Sigmoid colon (tissue), 7 donors: ENCODE measurements at places on chromosomes 2 and 18.

DNA sequence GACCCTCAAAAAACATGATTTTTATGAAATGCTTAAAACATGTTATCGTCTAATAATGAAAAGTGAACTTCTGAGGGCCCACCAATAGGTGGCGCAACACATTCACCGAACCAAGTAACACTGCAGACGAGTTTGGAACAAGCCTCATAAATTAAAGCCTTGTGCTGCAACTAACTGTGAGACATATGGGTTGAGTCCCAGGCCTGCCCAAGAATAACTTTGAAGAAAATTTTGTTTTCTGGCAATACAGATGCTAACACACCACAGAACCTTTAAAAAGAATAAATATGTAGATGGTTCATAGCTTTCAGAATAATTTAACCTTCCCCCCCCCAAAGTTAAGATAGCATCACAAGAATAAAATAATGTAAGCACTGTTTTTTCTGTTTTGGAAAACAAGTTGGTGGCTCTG lies 285.9 kb downstream of the RNF144A start:
- H3K4me1 ChIP-seq, result no peaks in the 10 kb centered on the region
- no peaks in the 10 kb centered on the region for H3K27me3 ChIP-seq
- peak; percentile 76 for DNase-seq
- H3K4me3 ChIP-seq, result no peak overlapping the region
- no peaks in the 10 kb centered on the region for H3K36me3 ChIP-seq
- no peak overlapping the region for H3K27ac ChIP-seq

GRCh38 chr2:162153608-162154224 lies 1.7 kb upstream of the GCG start:
- H3K4me1 ChIP-seq, result no peaks in the 10 kb centered on the region
- no peaks in the 10 kb centered on the region for H3K36me3 ChIP-seq
- no peak overlapping the region for H3K27ac ChIP-seq
- H3K4me3 ChIP-seq, result no peak overlapping the region
- no peaks in the 10 kb centered on the region for H3K27me3 ChIP-seq

DNA sequence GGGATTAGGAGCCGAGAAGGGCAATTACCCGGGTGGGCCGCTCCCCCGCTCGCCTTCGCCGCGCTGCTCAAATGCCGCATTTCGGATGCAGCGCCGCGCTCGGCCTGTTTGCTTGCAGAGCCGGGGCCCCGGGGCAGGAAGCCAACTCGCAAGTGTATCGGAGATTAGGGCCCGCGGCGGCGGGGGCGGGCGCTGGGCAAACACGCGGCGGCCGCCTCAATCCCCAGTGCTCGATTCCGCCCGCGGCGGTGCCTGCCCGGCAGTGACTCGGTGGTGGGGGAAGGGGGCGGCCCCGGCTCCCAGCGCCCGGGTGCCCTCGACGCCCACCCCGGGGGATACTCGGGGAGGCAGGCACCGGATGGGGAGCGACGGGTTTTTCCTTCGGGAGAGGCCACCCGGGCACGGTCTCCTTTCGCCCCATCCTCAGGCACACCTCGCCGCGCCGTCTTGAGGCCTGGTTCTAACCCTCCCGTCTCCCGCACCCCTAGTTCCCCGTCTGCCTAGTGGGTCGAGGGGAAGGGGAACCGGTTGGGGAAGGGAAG lies 26.6 kb upstream of the NOTO start:
- peak overlapping the region; percentile 70 for H3K27ac ChIP-seq
- DNase-seq, result peak; percentile 89
- peak overlapping the region; percentile 17 for H3K4me3 ChIP-seq
- H3K4me1 ChIP-seq, result no peaks in the 10 kb centered on the region
- H3K27me3 ChIP-seq, result peaks cover 71% of the 10 kb centered on the region

- DNase-seq, result no peak
- H3K4me1 ChIP-seq, result peaks cover 9% of the 10 kb centered on the region
- H3K4me3 ChIP-seq, result no peak overlapping the region
- no peaks in the 10 kb centered on the region for H3K27me3 ChIP-seq
- no peaks in the 10 kb centered on the region for H3K36me3 ChIP-seq
These were observed 43.8 kb downstream of the ARL6IP6 start for GRCh38 chr2:152762202-152762601.

DNA sequence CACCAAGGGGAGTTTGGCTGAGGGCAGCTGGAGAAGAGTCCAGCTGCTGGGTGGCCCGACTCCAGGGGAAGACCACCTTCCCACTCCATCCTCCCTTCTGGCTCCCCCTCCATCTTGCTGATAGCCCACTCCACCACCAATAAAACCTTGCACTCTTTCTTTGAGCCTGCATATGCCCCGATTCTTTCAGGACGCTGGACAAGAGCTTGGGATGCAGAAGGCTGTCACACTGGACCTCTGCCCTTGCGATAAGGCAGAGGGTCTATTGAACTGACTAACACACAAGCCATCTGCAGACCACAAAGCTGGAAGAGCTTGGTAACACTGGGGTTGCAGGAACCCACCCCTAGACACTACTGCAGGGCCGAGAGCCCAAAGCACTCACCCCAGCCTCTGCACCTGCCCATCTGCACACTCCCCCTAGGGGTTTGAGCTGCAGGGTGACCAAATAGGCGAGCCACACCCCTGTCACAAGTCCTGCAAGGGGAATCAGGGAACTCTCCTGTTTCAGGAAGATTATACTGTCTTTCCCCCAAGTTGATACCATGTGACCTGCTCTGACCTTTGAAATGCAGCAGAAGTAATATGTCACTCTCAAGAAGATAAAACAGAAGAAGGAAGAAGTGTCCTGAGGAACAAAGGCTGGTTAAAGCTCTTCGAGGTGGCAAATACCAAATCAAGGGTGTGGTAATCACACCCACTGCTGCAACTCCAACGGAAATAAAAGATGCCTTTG lies 70.5 kb downstream of the SMAD4 start:
- no peaks in the 10 kb centered on the region for H3K36me3 ChIP-seq
- no peaks in the 10 kb centered on the region for H3K27me3 ChIP-seq
- peaks cover 24% of the 10 kb centered on the region for H3K4me1 ChIP-seq
- no peak for DNase-seq
- no peak overlapping the region for H3K27ac ChIP-seq

DNA sequence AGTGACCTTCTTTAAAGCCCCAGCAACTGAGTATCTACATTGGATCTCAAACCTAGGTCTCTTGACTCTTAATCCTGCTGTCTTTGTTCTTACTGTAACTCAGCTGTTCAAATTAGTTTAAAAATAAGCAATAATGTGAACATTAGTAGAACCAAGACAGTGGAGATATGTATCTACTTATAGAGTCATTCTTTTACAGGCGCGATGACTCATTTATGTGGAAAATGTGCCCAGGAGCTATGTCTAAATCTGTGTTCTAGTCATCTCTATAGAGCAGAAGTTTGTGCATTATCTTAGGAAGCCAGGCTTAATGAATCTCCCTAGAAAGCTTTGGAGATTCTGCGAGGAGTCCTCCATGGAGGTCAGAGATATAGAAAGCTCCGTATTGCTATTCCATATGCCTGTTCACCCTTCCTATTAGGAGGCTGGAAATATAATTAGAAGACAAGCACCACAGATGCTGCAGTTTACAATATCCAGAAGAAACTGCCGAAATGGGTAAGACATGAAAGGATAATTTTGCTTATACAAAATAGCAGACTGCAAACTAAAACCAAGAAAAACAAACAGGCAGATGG lies 211.6 kb downstream of the TRIB2 start:
- no peaks in the 10 kb centered on the region for H3K4me1 ChIP-seq
- DNase-seq, result no peak
- H3K27me3 ChIP-seq, result no peaks in the 10 kb centered on the region
- H3K4me3 ChIP-seq, result no peak overlapping the region
- no peaks in the 10 kb centered on the region for H3K36me3 ChIP-seq
- peak overlapping the region; percentile 57 for H3K27ac ChIP-seq

DNA sequence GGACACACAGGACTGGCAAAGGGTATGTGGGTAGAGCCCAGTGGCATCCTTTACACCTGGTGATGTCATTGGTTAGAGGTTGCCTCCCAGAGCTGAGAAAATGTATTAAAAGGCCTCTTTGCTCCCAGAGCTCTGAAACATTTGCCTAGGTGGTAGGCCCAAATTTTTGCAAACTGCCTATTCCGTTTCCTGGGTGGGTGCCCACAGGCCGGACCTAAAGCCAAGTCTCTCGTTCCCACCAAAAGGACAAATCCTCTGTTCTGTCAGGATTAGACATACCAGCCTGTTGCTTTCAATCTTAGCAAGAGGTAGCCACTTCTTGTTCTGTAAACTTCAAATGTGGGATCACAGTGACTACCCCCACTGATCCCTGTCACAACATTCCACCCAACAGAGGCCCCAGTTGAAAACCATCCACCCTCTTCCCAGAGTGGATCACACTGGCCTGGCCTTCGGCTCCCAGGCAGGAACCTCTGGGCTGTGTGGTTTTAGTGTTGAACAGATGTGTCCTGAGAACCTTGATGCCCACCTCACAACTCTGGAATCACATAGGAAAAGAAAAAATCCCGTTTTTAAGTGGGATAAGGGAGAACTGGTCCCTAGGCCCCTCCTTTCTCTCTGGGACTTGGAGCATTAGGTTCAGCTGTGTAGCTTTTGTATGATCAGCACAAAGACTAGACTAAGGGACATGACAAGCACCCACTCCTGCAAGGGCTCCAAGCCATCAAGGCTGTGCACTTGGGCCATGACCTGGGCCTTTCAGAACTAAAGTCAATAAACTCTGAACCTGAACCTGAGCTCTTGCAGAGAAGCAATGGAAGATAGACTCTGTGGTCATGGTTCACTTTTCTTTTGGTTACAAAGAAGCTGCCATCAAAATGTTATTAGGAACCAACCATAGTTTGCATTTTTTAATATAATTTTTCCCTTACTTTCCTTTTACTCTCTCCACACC lies 211.3 kb downstream of the CYP26B1 start:
- DNase-seq, result no peak
- H3K4me1 ChIP-seq, result peaks cover 24% of the 10 kb centered on the region
- no peaks in the 10 kb centered on the region for H3K27me3 ChIP-seq
- H3K36me3 ChIP-seq, result no peaks in the 10 kb centered on the region
- H3K27ac ChIP-seq, result no peak overlapping the region

DNA sequence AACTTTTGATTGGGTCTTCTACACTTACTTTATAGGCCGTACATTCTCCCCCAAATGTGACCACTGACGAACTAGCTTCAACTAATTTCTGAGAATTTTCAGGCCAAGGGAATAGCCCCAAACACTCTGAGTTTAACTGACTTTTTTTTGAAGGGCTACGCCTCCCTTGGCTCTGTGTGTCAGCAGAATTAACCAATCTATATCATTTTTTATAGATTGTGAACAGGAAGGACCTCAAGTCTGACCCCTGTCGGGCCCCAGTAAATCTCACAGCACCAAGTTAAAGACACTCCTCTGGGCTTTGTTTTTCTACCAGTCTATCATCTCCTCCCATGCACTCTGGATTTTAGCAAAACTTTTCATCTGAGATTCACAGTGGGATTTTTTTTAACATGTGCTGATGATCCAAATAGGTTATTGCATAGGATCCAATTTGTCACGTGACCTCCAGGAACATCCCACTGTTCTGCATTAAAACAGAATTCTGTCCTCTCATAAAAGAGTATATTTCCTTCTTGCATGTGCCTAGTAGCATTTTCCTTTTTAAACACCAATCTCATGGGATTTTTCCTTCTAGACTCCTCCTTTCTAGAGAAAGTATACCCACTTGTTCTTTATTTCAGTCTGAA lies 307.1 kb downstream of the OSR1 start:
- H3K4me1 ChIP-seq, result no peaks in the 10 kb centered on the region
- H3K4me3 ChIP-seq, result no peak overlapping the region
- H3K27me3 ChIP-seq, result no peaks in the 10 kb centered on the region
- no peak for DNase-seq
- no peak overlapping the region for H3K27ac ChIP-seq

GRCh38 chr2:70937866-70938585 lies 2.3 kb downstream of the ATP6V1B1 start:
- H3K27me3 ChIP-seq, result peaks cover 7% of the 10 kb centered on the region
- no peak overlapping the region for H3K4me3 ChIP-seq
- H3K27ac ChIP-seq, result no peak overlapping the region
- DNase-seq, result peak; percentile 44
- no peaks in the 10 kb centered on the region for H3K36me3 ChIP-seq

DNA sequence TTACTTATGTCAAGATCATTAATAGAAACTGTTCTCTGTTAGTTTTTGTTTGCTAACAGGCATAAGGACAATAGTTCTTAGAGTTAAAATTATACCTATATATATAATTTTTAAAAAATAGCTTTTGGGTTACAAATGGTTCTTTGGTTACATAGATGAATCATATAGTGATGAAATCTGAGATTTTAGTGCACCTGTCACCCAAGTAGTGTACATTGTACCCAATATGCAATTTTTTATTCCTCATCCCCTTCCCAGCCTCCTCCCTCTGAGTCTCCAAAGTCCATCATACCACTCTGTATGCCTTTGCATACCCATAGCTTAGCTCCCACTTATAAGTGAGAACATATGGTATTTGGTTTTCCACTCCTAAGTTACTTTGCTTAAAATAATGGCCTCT lies 26.4 kb downstream of the SLC4A1AP start:
- DNase-seq, result no peak
- H3K27ac ChIP-seq, result no peak overlapping the region
- H3K36me3 ChIP-seq, result peaks cover 12% of the 10 kb centered on the region
- no peaks in the 10 kb centered on the region for H3K27me3 ChIP-seq
- no peak overlapping the region for H3K4me3 ChIP-seq

DNA sequence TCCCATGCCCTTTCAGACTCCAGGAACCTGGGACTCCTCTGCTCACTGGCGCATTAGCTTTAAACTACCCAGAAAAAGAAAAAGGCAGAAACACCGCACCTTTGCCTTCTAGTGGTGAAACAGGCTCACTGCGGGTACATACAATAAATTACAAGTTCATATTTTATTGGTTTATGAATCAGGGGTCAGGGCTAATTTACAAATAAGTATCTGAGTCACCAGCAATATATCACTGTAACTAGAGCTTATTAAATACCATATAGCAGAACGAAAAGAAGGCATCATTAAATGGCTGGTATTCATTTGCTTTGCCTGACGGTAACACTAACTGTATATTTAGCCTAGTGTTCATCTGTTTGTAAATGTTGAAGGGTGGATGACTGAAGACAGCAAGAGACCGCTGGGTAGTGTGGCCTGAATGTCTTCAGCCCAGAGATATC lies 26.9 kb upstream of the DTNB start:
- DNase-seq, result no peak
- no peak overlapping the region for H3K27ac ChIP-seq
- H3K27me3 ChIP-seq, result no peaks in the 10 kb centered on the region
- no peaks in the 10 kb centered on the region for H3K36me3 ChIP-seq
- no peaks in the 10 kb centered on the region for H3K4me1 ChIP-seq
- no peak overlapping the region for H3K4me3 ChIP-seq

DNA sequence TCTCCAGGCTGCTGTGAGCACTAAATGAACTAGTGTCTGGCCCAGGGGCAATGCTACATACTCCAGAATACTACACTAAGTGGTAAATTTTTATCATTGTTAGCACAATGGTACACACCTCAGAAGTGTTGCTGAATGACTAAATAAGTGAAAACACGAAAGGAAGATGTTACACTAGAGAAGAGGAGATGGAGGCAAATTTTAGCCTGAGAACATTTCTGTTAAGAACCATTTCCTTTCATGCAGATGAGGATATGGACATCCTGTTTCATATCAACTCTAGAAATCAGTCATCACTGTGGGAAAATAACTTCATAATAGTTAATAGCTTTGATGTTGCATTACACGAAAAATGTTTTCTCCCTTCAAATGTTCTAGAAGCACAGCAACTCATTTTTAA lies 117.6 kb upstream of the STK17B start:
- H3K27ac ChIP-seq, result no peak overlapping the region
- no peaks in the 10 kb centered on the region for H3K4me1 ChIP-seq
- no peaks in the 10 kb centered on the region for H3K36me3 ChIP-seq
- H3K4me3 ChIP-seq, result no peak overlapping the region
